ENCODE measurements at places on chromosomes 7 and 10.
A peak's percentile ranks its signal among the peaks of the same experiment; 100 is the strongest.

DNA sequence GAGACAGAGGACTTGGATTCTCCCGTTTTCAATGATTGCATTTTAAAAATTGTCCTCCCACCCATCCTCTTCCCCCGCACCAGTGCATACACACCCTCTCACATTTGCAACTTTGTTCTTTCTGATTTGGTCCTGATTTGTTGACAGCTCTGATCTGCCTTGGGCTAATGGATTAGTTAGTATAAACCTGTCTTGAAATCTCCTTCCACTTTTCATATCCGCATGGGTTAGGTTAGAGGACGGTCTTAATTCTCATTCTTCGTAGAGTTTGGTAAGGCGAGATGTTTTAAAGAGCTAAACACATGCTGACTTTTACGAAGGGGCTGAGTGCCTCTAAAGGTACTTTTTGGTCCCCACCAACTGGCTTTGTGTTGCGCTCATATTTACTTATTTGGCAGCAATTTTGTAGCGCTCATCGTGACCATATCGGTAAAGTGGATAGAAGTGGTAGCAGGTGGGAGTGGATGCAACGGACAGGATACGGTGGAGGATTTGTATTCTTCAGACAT, 1.1 kb downstream of the AHR start:
- DNase-seq = no peak

DNA sequence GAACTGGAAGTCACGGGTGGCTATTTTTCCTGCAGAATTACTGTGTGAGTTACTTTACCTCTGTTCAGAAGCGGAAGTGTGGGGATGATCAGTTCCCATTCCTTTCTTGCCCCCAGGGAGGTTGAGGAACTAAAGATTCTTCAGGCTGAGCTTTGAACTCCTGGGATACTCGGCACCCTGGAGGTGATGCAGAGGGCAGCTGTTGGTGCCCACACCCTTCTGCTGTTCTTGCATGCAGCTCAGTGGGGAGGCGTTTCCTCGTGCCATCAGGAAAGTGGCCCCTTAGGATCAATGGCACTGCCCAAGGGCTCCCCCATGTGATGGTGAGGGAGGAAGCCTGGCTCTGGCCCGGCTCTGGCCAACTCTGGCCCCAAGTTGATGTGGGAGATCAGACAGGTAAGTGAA, 44.7 kb upstream of the MXI1 start:
- no peak for DNase-seq

GRCh38 chr7:68564306-68565135, 1033.8 kb upstream of the AUTS2 start:
- DNase-seq = no peak

GRCh38 chr7:75536491-75536890, 44.4 kb downstream of the SPDYE5 start:
- DNase-seq = no peak

DNA sequence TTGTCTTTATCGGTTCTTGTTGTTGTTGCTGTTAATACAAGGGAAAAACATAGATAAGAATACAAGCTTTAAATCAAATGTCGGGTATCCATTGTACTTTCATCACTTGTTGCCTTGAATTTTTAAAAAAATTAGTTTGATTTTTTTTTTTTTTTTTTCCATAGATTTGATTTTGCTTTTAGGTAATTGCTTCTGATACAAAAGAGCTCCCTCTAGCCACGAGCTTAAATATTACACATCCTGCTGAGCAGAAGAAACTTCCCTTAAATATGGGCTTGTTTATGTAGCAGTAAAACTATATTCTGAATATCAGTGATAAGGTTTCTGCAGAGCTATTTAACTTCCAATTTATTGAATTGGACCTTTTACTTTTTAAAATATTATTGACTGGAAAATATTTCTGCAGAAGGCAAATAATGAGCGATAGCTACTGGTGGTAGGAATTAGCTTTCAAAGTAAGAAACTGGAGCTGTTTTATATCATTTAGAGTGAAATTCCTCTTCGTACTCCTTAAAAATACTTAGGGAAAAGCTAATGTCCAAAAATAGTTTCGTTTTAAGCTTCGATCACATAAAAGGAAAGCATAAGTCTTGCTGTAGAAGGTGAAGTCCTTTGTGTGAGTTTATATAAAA, 216.9 kb downstream of the POLR1F start:
- DNase-seq = no peak

- DNase-seq = no peak
Observed at GRCh38 chr7:47089461-47089860, 492.4 kb downstream of the TNS3 start.

DNA sequence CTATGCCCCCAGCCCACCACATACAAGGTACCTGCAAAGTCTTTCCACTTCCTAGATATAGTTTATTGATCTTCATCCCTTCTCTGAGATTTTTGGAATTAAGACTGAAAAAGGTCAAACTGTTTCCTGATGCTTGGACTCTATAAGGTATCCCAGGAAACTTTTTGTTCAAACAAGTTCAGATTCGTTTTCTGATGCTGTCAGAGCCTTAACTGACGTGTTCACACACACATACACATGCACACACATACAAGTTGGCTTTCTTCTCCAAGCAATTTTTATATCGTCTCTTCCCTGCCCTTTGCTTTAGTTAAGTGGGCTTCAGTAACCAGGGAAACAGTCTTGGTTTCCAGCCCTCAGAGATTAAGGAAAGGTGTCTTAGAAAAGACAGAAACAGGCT, 11.7 kb upstream of the VPS41 start:
- no peak for DNase-seq

DNA sequence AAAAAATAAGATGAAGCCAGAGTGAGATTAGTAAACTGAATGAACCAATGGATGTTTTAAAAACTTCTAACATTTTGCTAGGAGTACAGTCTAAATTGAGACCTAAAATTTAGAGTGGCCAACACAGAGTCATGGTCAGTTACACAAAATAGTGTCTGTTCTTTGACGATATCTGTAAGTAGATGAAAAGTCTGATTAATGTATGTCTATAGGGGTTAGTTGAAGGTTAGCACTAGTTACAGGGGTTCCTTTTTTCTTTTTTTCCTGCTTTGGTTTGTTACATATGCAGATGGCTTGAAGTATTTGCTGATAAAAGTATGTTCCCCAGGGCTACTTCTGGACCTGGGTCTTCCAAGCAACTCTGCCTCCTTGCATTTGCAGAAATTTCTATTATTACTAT, 90.1 kb upstream of the MTPN start:
- DNase-seq = no peak

GRCh38 chr7:106704000-106704840, 43.3 kb upstream of the CCDC71L start:
- DNase-seq = no peak

DNA sequence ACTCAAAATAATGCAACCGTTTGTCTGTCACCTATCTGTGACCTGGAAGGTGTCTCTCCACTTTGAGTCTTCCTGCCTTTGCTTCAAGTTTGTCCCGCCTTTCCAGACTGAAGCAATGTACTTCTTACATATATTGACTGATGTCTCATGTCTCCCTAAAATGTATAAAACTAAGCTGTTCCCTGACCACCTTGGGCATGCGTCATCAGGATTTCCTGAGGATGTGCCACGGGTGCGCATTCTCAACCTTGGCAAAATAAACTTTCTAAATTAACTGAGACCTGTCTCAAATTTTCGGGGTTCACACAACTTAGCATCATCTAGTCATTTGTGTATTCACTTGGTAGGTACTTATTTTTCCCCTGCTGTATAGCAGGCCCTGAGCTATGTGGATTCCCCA, 65.3 kb upstream of the JCAD start:
- no peak for DNase-seq

DNA sequence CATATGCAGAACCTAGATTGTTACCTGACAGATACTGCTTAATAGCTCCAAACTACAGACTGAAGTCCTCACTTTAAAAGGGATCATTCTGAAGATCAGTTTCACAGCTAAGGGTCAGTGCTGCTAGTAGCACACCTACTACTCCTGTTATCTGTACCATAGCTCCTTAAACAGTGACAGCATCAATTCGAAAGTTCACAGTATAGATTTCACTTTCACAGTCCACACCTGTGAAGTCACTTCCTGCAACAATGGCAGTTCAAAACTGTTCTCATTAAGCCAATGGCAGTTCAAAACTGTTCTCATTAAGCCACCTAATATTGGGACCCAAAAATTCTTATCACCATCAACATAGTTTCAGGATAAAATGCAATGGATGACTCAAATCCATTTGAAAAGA, 10.7 kb upstream of the FHIP2A start:
- no peak for DNase-seq

- no peak for DNase-seq
Observed at GRCh38 chr7:100719523-100720278, 567 bp upstream of the EPO start.

DNA sequence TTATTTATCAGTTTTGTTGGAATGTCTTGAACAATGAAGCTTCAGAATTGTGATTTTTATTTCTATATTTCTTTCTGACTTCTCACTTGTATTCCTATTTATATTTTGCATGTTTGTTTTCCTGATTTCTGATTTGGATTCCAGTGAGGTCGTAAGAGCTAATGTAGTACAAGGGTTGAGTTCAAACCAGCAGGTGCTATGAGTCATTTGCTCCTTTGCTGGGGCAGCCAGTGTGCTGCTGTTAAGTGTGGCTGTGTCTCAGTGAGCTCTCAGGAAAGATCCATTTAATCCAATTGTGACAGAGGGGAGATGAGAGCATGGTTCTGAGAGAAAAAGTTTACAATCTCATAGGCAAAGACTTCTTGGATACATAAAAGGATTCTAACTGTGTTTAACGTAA, 48.6 kb downstream of the MCU start:
- peak; percentile 1 for DNase-seq

DNA sequence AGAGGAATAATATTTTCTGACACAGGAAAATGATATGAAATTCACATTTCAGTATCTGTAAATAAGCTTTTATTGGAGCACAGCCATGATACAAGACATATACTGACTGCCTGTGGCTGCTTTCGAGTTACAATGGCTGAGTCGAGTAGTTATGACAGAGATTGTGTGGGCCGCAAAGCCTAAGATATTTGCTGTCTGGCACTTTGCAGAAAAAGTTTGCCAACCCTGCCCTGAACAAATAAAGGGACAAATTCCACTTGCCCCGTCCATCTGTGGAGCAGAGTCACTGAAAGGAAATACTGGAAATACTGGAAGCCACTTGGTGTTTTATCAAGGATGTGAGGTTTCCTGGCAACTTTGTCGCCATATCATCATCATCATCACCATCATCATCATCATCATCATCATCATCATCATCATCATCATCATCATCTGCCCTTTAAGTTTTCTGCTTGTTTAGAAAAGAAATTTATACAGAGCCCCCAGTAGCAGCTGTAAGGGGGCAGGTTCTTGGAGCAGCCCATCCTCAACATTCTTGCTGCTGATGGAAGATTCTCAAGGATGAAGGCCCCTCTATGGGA, 85.8 kb downstream of the TCF7L2 start:
- no peak for DNase-seq

GRCh38 chr7:7228472-7228871, 46.1 kb downstream of the C1GALT1 start:
- no peak for DNase-seq

- DNase-seq = peak; percentile 21
Observed at GRCh38 chr7:74452748-74453321, 871 bp upstream of the GTF2IRD1 start.

DNA sequence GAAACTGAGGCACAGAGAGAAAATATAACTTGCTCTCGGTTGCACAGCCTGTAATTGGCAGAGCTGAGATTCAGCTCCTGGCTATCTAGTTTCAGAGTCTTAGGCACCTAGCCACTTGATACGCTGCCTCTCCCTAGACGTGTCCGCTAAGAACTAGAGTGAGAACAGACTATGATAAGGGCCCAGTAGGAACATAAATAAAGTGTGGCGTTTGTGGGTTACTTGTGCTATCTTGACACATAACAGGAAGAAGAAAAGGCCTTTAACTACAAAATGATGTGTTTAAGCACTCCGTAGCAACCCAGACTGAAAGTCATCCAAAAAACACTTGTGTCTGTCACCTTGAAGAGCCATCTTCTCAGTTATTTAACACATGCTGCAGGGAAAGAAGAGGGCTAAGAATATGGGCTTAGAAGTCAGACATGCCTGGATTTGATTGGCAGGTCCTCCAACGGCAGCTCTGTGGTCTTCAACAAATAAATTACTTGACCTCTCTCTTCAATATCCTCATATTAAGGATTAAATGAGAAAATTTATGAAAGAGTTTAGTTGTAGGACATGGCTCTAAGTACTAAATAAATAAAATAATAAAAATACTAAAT, 96.2 kb downstream of the SGMS1 start:
- no peak for DNase-seq

GRCh38 chr7:13829914-13830900, 159.3 kb downstream of the ETV1 start:
- no peak for DNase-seq

DNA sequence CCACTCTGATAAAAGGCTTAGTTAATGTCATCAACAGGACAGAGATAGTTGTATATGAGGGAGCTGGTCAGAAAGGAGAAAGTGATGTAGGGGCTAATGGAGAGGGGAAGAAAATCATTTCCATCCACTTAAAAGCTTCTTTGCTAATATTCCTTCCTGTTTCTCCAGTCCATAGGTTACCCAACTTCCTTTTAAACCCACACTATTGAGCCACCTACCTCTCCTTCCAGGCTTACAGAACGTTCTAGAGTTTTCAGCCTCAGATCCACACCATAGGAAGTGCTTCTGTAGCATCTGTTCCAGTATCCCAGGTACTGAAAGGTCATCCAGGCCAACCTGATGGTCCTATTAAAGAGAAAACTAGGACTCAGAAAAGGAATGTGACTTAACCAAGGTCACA, 28.2 kb downstream of the STRIP2 start:
- DNase-seq = no peak

DNA sequence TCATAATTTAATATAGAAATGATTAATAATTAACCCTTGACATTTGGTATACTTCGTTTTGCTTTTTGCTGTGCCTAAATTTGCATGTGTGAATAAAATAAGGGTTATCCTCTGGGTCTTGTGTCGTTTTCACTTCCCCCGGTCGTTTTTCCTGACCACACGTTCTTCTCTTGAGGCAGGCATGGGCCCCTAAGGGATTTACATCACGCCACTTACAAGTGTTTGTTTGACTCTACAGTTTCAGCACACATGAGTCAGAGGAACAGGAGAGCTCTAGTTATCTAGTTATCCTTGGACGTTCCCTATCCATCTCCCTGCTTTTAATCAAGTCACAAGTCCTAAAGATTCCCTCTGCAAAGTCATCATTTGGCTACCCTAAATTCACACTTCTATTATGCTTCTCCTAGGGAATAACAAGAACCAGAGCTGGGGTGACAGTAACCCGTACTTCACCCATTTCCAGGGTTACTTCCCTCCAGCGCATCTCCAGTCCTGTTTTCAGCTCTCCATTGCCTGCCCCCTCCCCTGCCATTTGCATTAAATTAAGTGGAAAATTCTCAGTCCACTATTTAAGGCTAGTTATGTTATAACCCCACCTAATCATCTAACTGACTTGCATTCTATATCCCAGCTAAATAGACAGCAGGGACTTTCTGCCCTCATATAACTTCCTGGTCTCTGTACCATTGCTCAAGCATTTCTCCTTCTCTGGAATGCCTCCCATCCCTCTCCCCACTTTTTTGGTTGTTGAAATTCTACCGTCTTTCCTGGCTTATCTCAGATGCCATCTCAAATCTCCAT, 206.9 kb downstream of the PTEN start:
- no peak for DNase-seq

All from activated CD4-positive, alpha-beta T cell treated with anti-CD3 and anti-CD28 coated beads, Interleukin-2, amount 50 U/mL, for 24 hours (primary cell).